Fibroblast of the aortic adventitia (primary cell): ENCODE measurements at places on chromosomes 2 and 18.
A peak's percentile ranks its signal among the peaks of the same experiment; 100 is the strongest.

- no peak for DNase-seq
Measured at GRCh38 chr2:160482673-160483072, 10.9 kb downstream of the RBMS1 start.

DNA sequence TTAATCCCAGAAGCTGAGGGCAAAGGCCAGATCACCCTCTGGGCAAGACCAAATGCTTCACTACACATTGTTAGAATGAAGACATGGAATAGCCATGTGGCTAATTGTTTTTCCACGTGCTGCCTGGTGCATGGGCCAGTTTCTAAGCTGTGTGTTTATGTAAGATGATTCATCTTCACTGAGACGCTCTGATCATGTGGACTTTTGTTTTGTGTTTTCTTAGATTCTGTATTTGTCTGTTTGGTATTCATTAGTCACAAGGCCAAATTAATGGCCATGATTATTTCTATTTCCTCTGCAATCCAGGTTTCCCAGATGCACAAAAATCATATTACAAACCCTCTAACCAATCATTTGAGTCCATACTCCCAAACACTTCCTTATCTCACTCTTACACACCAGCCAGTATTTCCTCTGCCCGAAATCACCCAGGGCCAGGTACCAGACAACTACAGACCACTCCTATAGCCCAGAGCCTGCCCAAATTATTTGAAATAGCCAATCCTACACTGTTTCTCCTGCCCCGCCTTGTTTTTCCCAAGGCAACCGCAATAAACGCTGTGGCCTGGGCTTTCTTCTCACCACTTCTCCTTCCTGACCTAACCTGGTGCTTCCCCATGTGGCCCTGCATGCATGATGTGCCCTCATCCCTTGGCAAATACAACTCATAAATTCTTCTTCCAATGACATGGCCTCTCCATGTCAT is 94.2 kb upstream of the SP3 start:
- peak; percentile 51 for DNase-seq

GRCh38 chr2:237674731-237675276 is 47.4 kb downstream of the LRRFIP1 start:
- peak; percentile 61 for DNase-seq

DNA sequence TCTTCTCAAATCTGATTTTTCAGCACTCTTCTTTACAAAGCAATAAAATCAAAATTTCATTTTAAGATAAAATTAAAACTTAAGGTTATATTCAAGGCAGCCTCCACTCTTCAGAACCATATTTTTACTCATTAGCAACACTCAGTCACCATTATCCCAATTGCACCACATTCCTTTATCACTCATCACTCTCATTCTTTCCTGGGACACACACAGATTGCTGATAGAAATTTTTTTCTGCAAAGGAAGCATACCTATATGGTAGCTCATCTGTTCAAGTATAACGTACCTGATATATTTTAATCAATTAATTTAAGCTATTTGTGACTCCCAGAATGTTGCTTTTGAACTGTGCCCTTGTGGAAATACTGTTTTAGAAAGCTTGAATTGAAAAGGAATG is 1559.3 kb upstream of the ZEB2 start:
- DNase-seq = no peak

DNA sequence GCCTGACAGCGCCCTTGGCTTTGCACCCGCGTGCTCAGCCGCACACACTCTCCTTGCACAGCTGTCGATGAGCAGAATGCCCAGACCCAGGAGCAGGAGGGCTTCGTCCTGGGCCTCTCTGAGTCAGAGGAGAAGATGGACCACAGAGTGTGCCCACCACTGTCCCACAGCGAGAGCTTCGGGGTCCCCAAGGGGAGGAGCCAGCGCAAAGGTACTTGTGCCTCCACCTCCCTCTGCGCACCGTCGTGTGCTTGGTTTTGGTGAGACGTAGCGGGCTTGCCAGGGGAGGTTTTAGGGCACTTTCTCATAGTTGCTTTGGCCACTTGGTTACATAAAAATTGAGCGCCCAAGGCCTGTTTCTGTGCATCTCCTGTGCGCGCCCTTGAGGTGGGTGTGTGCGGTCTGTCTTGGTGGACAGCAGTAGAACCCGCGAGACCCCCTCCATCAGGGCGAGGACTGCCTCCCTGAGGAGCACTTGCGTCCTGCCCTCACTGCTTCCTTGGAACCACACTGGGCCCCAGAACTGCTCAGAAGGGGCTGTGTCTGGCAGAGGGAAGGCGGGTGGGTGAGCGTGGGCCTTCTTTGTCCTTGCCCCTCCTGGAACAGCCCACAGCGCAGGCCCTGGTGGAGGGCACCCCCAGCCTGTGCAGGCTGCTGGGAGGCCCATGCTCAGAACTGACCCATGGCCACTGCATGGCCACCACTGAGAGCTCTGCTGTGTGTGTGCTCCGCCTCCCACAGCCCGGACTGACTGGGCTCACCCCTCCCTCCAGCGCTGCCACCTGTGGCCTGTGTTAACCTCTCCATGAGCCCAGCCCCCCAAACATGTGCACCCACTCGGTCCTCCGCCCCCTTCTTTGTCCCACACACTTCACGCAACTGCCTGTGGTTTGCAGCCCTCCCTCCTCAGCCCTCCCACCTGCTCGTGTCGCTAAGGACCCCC is 95.9 kb downstream of the DGKD start:
- no peak for DNase-seq

- no peak for DNase-seq
Measured at GRCh38 chr18:49514577-49514976, 27.5 kb upstream of the C18orf32 start.

GRCh38 chr2:39510140-39510539 is 73.1 kb upstream of the MAP4K3 start:
- no peak for DNase-seq

GRCh38 chr2:168118733-168119514 is 128.5 kb downstream of the STK39 start:
- peak; percentile 86 for DNase-seq

- no peak for DNase-seq
Measured at GRCh38 chr2:135174049-135174809, 122.1 kb downstream of the RAB3GAP1 start.

GRCh38 chr18:35770376-35771014 is 189.0 kb downstream of the GALNT1 start:
- no peak for DNase-seq

- DNase-seq = peak; percentile 100
Measured at GRCh38 chr18:48728204-48728833, 189.5 kb downstream of the CTIF start.

- no peak for DNase-seq
Measured at GRCh38 chr18:23538001-23538400, 34.7 kb downstream of the RMC1 start.

GRCh38 chr18:48649231-48649630 is 110.4 kb downstream of the CTIF start:
- DNase-seq = no peak

DNA sequence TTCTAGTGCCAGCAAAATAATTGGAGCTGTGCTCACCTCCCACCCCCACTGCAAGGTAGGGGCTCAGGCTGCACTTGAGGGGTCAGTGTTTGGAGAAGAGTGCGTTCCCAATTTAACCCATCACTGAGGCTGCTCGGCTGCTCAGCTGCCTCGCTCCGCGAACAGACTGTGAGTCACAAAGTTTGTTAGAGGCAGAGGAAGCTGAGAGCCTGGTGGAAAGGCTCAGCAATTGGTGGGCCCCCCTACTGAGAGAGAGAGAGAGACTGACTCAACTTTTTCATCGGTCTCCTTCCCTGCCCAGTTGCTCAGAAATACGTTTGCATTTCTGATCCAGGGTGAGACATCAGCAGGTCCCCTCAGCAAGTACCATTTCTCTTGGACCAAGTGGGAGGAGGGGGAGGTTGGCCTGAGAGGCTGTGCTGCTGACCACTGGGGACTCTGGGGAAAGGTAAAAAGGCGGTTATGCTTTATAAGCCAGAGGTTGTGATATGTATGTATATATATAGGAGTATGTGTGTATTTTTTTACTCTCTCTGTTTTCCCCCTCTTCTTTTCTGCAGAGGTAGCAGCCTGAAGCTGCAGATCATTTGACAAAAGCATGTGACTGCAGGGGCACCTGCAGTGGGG is 1.5 kb downstream of the EFR3B start:
- DNase-seq = peak; percentile 65

GRCh38 chr2:195486987-195487644 is 169.9 kb upstream of the SLC39A10 start:
- DNase-seq = peak; percentile 81

GRCh38 chr2:168033966-168034365 is 213.4 kb downstream of the STK39 start:
- DNase-seq = no peak
